ENCODE measurements at places on chromosomes 3 and 15. TPM values are rescaled to one million over a fixed set of nuclear protein-coding genes. Genes with fewer than 3 reads are reported as not detected.

- no peak for DNase-seq
- H3K27me3 ChIP-seq, result no peaks in the 10 kb centered on the region
- no peaks in the 10 kb centered on the region for H3K4me1 ChIP-seq
- no peak overlapping the region for H3K27ac ChIP-seq
Observed at GRCh38 chr15:95454403-95455262, 875.9 kb upstream of the NR2F2 start.

ABCF3 gene
- total RNA-seq, result 60.7 TPM

TIGIT gene
- total RNA-seq, result 1.7 TPM

SLC22A14 gene
- not detected for total RNA-seq

DNA sequence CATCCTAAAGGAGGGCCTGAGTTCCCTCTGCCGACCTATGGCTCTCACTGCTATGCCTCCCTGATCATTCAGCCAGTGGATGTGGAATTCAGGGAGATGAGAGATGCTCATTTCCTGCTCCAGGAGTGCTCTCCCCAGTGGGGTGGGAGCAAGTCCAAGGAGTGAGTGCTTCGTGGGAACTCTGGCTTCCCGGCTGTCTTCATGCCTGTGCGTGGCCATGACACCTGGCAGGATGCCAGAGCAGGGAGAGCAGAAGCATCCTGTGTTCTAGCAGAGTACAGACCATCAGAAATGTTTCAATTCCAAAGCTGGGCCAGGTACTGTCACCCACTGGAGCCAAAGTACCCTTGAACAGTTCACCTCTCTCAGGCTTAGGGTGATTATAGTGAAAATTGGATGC, 45.1 kb downstream of the APH1B start:
- no peak for DNase-seq
- no peak overlapping the region for H3K4me3 ChIP-seq
- H3K27me3 ChIP-seq, result no peaks in the 10 kb centered on the region
- H3K4me1 ChIP-seq, result no peaks in the 10 kb centered on the region
- no peak overlapping the region for H3K27ac ChIP-seq

DNA sequence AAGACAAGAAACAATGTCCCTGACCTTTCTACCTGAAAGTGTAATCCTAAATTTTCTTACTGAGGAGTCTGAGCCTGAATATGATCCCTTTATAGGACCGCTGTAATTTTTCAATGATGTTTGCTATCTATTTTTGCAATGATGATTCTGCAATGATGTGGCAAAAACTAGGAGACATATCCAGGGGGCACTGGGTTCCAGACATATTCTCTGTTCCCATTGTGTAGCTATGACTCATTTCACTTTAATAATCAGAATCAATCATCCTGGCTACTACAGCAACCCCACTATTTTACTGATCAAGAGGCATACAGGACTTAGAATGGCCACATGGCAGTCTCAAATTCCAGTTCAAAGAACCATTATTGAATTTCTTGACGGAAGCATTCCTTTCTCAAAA, 85.9 kb downstream of the AQR start:
- H3K27ac ChIP-seq, result no peak overlapping the region
- no peaks in the 10 kb centered on the region for H3K27me3 ChIP-seq
- no peak for DNase-seq
- H3K36me3 ChIP-seq, result peaks cover 91% of the 10 kb centered on the region
- H3K4me1 ChIP-seq, result no peaks in the 10 kb centered on the region
- H3K4me3 ChIP-seq, result no peak overlapping the region

NLGN1 gene
- total RNA-seq, result 3.9 TPM

RLBP1 gene
- not detected for total RNA-seq

DNA sequence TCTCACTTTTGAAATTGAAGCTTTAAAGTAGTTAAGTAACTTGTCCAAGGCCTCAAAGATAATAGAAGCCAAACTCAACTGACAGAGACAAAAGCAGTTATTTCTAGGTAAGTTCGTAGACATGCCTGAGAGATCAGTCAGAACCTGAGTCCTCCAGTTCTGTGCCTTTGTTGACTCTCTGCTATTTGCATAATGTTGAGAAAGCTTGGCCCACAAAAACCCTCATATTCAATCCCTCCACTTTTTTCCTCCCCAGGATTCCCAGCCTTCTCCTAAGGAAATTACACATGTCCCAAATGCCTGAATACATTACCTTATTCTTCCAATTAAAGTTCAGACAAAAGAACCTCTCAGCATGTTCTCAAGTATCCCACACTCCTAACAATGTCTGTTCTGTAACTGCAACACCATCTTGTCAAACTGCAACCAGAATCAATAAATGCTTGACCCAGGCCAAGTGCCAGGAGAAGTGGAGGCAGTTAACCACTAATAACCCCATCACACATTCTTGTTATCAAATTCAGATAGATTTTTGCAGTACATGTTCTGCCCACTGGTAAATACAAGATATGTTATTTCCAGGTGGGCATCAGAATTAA, 217.8 kb downstream of the LRRC3B start:
- no peaks in the 10 kb centered on the region for H3K4me1 ChIP-seq
- H3K27me3 ChIP-seq, result no peaks in the 10 kb centered on the region
- H3K27ac ChIP-seq, result no peak overlapping the region

DNA sequence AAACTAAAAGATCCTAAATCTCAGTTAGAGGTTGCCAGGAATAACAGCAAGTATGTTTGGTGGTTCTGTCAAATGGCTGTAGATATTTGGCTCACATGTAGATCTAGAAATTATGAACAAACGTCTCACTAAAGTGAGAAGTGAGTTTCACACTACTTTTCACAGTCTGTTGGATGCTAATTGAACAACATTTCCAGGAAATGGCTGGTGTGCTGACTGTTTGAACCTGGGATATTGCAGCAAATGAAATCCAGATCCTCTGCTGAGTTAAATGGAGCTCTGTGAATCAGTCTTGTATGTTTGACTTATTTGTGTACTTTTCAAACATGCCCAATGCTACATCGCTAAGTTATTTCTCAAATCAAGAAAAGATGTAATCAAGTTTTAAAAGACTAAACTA, 21.3 kb upstream of the RSL24D1 start:
- H3K4me3 ChIP-seq, result no peak overlapping the region
- no peak overlapping the region for H3K27ac ChIP-seq
- H3K4me1 ChIP-seq, result peaks cover 46% of the 10 kb centered on the region
- peaks cover 4% of the 10 kb centered on the region for H3K36me3 ChIP-seq

PPARG gene
- total RNA-seq, result 128 TPM

TRIM42 gene
- not detected for total RNA-seq

DNA sequence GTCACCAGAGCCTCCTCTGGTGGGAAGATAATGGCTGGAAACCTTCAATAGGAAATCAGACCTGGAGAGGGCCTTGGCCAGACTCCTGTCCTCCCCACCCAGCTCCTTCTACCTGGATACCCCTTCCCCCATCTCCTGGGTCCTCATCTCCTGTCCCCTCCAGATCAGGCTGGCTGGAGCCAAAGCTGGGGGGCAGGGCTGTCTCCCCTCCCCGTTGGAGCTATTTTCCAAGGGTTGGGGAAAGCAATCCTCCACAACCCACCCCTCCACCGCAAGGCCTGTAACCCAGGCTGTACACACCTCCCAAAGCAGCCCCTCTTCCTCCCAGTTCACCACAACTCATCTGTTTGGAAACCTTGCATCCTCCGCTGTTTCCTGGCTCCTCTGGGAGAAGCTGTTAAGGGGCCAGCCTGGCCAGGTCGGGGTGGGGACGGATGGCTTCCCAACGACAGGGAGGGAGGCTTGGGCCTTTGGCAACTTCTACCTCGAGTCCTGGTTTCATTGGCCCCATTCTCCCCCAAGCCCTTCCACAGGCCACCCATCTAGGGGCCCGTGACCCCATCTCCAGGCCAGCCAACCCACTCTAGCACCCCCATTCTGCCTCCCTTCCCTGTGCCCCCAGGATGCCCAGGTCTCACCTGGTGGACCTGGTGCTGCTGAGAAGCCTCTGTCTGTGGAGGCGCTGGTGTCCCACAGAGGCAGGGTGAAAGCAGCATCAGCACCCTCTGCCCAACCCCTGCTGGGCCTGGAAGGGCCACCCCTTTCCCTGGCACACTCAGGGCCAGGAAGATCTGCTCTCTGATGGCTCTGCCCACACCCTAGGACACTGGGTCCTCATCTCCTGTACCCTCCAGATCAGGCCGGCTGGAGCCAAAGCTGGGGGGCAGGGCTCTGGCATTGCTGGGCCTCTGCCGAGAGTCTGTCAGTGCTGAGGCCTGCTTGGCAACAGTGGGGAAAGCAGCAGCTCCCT, 22.1 kb upstream of the GOLGA6C start:
- peaks cover 28% of the 10 kb centered on the region for H3K27me3 ChIP-seq
- H3K36me3 ChIP-seq, result no peaks in the 10 kb centered on the region
- no peaks in the 10 kb centered on the region for H3K4me1 ChIP-seq
- no peak overlapping the region for H3K4me3 ChIP-seq

Data from lower lobe of right lung (tissue), 2 donors.